ENCODE measurements at places on chromosomes 4 and X.

- no peak overlapping the region for H3K27ac ChIP-seq
- no peak overlapping the region for H3K4me3 ChIP-seq
- H3K4me1 ChIP-seq = no peaks in the 10 kb centered on the region
- no peak for DNase-seq
These were observed 1309.0 kb upstream of the PABPC4L start for GRCh38 chr4:135510582-135510981.

GRCh38 chrX:55640854-55641253 is 17.7 kb downstream of the FOXR2 start:
- no peak overlapping the region for H3K4me3 ChIP-seq
- no peak overlapping the region for H3K27ac ChIP-seq
- no peaks in the 10 kb centered on the region for H3K4me1 ChIP-seq
- no peaks in the 10 kb centered on the region for H3K27me3 ChIP-seq

- no peak overlapping the region for H3K4me3 ChIP-seq
- no peak overlapping the region for H3K27ac ChIP-seq
- H3K27me3 ChIP-seq = no peaks in the 10 kb centered on the region
- no peak for DNase-seq
These were observed 86.3 kb downstream of the SMARCA5 start for GRCh38 chr4:143599827-143600226.

DNA sequence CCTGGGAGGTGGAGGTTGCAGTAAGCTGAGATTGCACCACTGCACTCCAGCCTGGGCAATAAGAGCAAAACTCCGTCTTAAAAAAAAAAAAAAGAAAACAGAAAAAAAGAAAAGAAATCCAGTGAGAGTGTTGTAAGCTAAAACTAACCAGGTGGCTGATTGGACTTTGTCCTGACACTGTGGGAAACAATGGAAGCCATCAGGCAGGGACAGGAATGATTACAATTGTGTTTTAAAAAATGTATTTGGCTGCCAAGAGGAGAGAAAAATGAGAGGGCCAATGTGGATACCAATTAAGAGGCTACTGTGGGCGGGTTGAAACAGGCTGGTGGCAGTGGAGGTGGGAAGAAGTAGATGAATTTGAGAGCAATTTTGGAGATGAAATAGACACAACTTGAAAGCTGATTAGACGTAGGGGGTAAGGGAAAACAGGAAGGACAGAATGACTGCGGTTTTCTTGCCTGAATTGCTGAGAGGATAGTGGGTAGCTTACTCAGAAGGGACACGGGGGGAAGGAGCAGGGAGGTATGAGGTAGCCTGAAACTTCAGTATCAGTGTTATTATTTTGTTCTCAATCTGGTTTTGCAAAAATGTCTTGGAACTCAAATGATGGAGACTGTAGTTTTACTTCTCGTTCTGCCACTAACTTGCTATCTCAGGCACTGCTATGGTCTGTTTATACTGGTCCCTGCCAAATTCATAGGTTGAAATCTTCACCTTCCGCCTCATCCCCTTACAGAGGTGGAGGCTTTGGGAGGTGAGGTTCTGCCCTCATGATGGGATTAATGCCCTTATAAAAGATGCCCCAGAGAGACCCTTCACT is 45.6 kb upstream of the CHRNA9 start:
- no peak overlapping the region for H3K27ac ChIP-seq
- no peak overlapping the region for H3K4me3 ChIP-seq
- no peak for DNase-seq
- no peaks in the 10 kb centered on the region for H3K4me1 ChIP-seq
- H3K36me3 ChIP-seq = no peaks in the 10 kb centered on the region

- no peaks in the 10 kb centered on the region for H3K36me3 ChIP-seq
- H3K27ac ChIP-seq = no peak overlapping the region
- no peaks in the 10 kb centered on the region for H3K27me3 ChIP-seq
- H3K4me1 ChIP-seq = no peaks in the 10 kb centered on the region
These were observed 45.0 kb downstream of the APBB2 start for GRCh38 chr4:41169256-41169800.

- H3K4me1 ChIP-seq = no peaks in the 10 kb centered on the region
- H3K4me3 ChIP-seq = no peak overlapping the region
- DNase-seq = no peak
- H3K27ac ChIP-seq = no peak overlapping the region
These were observed 62.9 kb upstream of the SMAD1 start for GRCh38 chr4:145418739-145419138.

GRCh38 chr4:54840992-54841768 is 183.4 kb downstream of the KIT start:
- no peak for DNase-seq
- H3K36me3 ChIP-seq = no peaks in the 10 kb centered on the region
- H3K4me1 ChIP-seq = peaks cover 11% of the 10 kb centered on the region
- H3K4me3 ChIP-seq = no peak overlapping the region
- peak overlapping the region; percentile 65 for H3K27ac ChIP-seq

DNA sequence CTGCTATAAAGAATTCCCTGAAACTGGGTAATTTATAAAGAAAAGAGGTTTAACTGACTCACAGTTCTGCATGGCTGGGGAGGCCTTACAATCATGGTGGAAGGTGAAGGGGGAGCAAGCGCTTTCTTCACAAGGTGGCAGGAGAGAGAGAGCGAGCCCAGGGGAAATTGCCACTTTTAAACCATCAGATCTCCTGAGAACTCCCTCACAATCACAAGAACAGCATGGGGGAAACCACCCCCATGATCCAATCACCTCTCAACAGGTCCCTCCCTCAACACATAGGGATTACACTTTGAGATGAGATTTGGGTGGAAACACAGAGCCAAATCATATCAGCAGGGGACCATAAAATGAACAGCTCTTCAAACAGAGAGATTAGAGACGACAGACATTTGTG is 198.6 kb downstream of the MAGEB5 start:
- no peak for DNase-seq
- no peaks in the 10 kb centered on the region for H3K27me3 ChIP-seq
- no peaks in the 10 kb centered on the region for H3K36me3 ChIP-seq
- H3K27ac ChIP-seq = no peak overlapping the region

DNA sequence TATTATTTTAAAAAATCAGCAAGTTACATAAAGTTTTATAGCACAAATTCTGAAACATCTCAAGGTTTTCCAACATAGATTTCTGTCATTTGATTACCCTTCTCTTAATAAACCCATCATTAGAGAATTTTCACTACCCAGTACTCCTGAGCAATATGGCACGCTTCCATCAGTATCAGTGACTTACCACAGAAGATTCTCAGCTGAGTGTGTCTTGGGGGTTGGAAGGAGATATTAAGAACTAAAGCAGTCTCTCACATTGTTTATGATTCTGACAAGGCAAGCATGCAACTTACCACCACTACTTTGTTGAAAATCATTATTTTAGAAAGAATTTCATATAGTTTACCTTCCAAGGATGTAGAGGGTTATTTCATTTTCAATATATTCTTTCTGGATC is 67.7 kb downstream of the INPP4B start:
- no peak overlapping the region for H3K4me3 ChIP-seq
- no peak for DNase-seq
- H3K4me1 ChIP-seq = no peaks in the 10 kb centered on the region
- no peaks in the 10 kb centered on the region for H3K36me3 ChIP-seq

DNA sequence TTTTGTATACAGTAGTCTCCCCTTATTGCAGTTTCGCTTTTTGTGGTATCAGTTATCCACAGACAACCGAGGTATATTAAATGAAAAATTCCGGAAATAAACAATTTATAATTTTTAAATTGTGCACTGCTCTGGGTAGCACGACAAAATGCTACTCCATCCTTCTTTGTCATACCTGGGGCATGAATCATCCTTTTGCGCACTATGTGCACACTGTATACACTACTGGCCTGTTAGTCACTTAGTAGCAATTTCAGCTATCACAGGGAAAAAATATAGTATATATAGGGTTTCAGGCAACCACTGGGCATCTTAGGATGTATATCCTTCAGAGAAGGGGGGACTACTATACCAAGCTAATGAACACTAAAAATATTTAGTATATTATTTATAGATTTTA is 198.8 kb upstream of the FAT4 start:
- no peaks in the 10 kb centered on the region for H3K27me3 ChIP-seq
- no peak for DNase-seq
- no peak overlapping the region for H3K4me3 ChIP-seq
- H3K27ac ChIP-seq = no peak overlapping the region
- no peaks in the 10 kb centered on the region for H3K36me3 ChIP-seq

DNA sequence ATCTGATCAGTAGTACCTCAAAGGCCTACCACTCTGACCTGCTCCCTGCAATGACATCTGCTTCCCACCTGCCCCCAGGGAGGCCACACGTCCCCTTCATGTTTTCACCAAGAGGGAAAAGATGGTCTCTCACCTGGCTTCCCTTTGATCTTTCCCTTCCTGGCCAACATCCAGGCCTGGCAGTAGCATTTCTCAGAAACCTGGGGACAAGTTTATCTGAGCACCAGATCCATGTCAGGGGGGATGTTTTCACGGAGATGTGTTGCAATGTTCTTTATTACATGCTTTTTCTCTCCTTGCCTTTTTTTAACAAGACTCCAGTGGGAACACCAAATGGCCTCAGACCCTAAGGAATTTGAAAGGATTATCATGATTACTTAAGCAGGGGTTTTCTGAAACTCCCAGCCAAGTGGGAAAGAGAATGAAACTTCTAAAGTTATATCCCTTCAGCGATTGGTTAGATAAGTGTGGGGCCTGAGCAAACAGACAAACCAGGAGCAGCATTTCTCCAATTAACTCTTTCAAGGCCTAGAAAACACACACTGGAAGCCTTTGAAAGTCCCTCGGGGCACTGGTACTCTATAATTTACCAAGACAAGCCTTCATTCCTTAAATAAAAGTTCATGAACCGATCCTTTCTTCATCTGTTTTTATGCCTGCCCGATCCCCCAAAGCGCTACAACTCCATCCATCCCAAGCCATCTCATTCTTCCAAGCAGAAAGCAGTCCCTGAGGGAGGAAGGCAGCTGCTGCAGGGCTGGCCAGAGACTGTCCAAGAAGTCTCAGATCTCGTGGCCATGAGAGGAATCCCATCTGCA is 94.1 kb downstream of the BCOR start:
- H3K4me1 ChIP-seq = no peaks in the 10 kb centered on the region
- H3K27ac ChIP-seq = no peak overlapping the region
- no peaks in the 10 kb centered on the region for H3K27me3 ChIP-seq
- no peak for DNase-seq

- no peak for DNase-seq
- no peaks in the 10 kb centered on the region for H3K36me3 ChIP-seq
- H3K27me3 ChIP-seq = no peaks in the 10 kb centered on the region
- H3K27ac ChIP-seq = peak overlapping the region; percentile 89
- peaks cover 7% of the 10 kb centered on the region for H3K4me1 ChIP-seq
These were observed 618 bp downstream of the RBBP7 start for GRCh38 chrX:16869393-16870094.

- H3K4me3 ChIP-seq = no peak overlapping the region
- H3K27ac ChIP-seq = no peak overlapping the region
- H3K27me3 ChIP-seq = no peaks in the 10 kb centered on the region
- DNase-seq = no peak
- no peaks in the 10 kb centered on the region for H3K36me3 ChIP-seq
- H3K4me1 ChIP-seq = no peaks in the 10 kb centered on the region
These were observed 43.0 kb downstream of the ENPEP start for GRCh38 chr4:110518889-110519490.

DNA sequence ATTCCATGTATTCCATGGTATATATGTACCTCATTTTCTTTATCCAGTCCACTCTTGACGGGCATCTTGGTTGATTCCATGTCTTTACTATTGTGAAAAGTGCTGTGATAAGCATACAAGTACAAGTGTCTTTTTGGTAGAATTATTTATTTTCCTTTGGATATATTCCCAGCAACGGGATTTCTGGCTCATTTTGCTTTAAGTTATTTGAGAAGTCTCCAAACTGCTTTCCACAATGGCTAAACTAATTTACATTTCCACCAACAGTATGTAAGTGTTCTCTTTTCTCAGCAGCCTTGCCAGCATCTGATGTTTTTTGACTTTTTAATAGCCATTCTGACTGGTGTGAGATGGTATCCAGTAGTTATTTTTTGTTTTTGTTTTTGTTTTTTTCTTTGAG is 17.6 kb upstream of the FAT4 start:
- no peaks in the 10 kb centered on the region for H3K36me3 ChIP-seq
- H3K27ac ChIP-seq = no peak overlapping the region

GRCh38 chr4:43742083-43742482 is 706.5 kb downstream of the KCTD8 start:
- no peaks in the 10 kb centered on the region for H3K4me1 ChIP-seq
- no peak overlapping the region for H3K4me3 ChIP-seq
- H3K27ac ChIP-seq = no peak overlapping the region
- DNase-seq = no peak
- no peaks in the 10 kb centered on the region for H3K36me3 ChIP-seq

- DNase-seq = no peak
- no peaks in the 10 kb centered on the region for H3K4me1 ChIP-seq
These were observed 215.9 kb downstream of the MID1 start for GRCh38 chrX:10404436-10404835.

GRCh38 chr4:101953949-101954348 is 163.4 kb downstream of the BANK1 start:
- no peaks in the 10 kb centered on the region for H3K27me3 ChIP-seq
- no peak for DNase-seq
- no peak overlapping the region for H3K4me3 ChIP-seq
- no peak overlapping the region for H3K27ac ChIP-seq
- H3K36me3 ChIP-seq = no peaks in the 10 kb centered on the region
- H3K4me1 ChIP-seq = no peaks in the 10 kb centered on the region

GRCh38 chr4:34043131-34043530 is 2201.2 kb downstream of the ARAP2 start:
- H3K27ac ChIP-seq = no peak overlapping the region
- H3K27me3 ChIP-seq = no peaks in the 10 kb centered on the region
- no peaks in the 10 kb centered on the region for H3K4me1 ChIP-seq
- no peak overlapping the region for H3K4me3 ChIP-seq
- no peaks in the 10 kb centered on the region for H3K36me3 ChIP-seq
- no peak for DNase-seq

Data from uterus (tissue), 4 donors.